Fibroblast of skin of scalp (primary cell): ENCODE measurements at places on chromosomes 7 and 10.

GRCh38 chr7:13687500-13687899 is 302.0 kb downstream of the ETV1 start:
- DNase-seq = no peak

GRCh38 chr7:151795168-151795811 is 81.6 kb downstream of the PRKAG2 start:
- no peak for DNase-seq

- no peak for DNase-seq
Measured at GRCh38 chr10:100565206-100565985, 29.7 kb downstream of the HIF1AN start.

- no peak for DNase-seq
Measured at GRCh38 chr10:14476006-14476405, 145.3 kb upstream of the FRMD4A start.

- no peak for DNase-seq
Measured at GRCh38 chr10:121910673-121911420, 17.0 kb downstream of the ATE1 start.

GRCh38 chr10:52994370-52994769 is 221.8 kb upstream of the MBL2 start:
- DNase-seq = no peak

- DNase-seq = peak; percentile 59
Measured at GRCh38 chr7:42914421-42915045, 2.7 kb upstream of the C7orf25 start.

DNA sequence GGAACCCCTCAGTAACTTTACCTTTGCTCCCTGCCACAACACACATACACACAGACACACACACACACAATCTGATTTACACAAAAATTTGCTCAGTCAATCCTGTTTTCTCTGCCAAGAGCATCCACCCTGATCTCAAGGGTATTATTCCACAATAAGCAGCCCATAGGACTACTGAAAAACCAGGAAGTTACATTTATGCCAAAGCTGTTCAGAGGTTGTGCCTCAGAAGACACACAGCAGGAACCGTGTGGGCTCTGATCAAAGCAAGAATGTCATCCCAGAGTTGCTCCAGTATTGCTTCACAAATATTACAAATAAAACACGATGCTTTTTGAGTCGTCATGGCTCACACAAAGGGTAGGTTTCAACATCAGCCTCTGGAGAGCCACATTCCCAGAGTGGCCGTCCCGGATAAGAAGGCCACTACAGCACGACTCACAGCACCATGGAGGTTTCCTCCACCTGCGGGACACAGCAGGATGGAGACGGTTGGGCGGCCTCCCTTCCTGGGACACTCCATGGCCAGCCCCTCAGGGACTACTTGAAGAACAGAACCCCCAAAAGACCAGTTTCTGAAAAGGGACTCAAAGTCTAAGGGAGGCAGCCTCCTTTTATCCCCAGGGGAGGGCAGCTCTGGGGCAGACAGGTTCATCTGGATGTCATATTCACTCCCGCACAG is 1.6 kb downstream of the AIFM2 start:
- DNase-seq = peak; percentile 73

DNA sequence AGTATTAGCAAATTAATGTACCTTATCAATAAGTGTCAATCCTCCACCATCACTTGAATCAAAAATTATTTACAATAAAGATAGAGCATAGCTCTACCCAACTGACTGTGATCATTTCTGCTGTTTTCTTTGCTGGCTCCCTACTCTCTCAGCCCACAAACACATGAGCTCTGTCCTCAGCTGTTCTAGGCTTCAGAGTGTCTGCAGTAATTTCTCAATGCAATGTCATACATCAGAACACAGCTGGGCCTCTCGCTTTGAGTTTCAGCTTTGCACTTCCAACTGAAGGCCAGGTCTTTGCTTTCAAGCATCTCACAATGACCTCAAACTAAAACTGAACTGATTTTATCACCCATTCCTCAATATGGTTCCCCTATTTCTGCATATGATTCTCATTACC is 55.7 kb downstream of the RNF133 start:
- DNase-seq = no peak
